Activated CD4-positive, CD25-positive, alpha-beta regulatory T cell treated with anti-CD3 and anti-CD28 coated beads, Interleukin-2, amount 50 U/mL, for 72 hours (primary cell): ENCODE measurements at places on chromosomes 7 and 10.

DNA sequence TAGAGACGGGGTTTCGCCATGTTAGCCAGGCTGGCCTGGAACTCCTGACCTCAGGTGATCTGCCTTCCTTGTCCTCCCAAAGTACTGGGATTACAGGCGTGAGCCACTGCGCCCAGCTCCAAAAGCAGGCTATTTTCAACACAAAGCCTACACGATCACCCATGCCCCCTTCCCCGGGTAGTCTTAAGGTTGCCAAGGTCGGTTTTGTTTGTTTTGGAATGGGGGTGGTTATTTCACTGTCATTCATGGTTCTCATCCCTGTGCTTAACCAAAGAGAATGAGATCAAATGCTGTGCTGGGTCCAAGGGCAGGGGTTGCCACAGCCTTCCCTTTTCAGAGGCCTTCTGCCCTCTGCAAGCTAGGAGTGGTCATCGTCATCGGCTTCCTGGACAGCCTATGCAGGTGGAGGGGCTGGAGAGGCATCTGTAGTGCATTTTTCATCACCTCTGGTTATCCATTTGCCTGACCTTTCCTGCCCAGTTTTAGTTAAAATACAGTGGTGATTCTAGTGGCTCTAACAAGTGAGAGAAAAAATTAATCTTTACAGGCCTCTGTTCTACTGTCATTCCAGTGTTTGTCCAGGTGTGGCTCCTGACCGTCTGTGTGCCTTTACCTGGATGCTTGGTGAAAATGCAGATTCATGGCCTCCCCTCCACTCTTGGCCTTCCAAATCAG, 11.4 kb downstream of the BLVRA start:
- no peak for DNase-seq

- DNase-seq, result no peak
These were observed 38.3 kb downstream of the WAC start for GRCh38 chr10:28571265-28571664.

DNA sequence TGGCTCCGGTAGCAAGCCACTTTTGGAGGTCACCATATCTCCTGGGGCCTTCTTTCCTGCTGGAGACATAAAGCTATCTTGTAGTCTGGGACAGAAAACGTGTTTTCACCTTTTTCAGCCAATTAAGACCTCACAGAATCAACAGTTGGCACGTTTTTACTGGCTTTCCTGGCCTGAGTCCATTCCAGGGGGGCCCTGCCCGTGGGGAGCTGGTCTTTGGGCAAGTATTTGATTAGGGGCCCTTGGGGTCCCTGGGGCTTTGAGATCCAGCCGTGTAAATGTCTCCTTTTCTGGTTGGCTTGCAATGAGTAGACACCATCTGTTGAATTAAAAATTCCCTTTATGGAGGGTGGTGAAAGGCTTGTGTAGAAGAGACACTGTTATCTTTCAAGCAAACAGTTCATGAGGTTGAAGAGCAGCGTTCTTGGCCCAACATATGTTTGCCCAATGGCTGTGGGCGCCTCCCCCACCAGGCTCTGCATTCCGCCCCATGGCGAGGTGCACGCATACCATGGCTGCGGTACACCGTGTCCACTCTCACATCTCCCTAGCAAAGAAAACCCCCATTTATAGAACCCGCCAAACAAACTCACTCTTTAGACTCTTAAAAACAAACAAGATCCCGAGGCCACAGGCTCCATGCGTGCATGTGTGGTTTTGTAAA, 593.2 kb downstream of the LRMDA start:
- DNase-seq, result no peak

- DNase-seq, result no peak
These were observed 1340.9 kb downstream of the XPNPEP1 start for GRCh38 chr10:108582387-108582786.

DNA sequence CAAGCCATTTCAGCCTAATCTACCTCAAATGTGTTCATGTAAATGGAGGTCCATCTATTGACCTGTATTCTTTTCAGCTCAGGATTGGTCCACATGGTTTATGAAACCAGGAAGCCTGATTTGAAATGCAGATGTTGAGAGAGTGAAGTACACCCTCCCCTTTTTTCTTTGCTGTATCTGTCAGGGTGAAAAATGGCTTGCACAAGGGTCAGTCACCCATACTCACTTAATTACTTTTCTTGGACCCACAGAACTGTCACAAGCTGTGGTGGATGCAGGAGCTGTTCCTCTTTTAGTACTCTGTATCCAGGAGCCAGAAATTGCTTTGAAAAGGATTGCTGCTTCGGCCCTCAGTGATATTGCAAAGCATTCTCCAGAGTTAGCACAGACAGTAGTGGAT, 41.2 kb downstream of the SPAG6 start:
- DNase-seq, result no peak

- no peak for DNase-seq
These were observed 38.1 kb downstream of the ADAP1 start for GRCh38 chr7:916291-916941.

DNA sequence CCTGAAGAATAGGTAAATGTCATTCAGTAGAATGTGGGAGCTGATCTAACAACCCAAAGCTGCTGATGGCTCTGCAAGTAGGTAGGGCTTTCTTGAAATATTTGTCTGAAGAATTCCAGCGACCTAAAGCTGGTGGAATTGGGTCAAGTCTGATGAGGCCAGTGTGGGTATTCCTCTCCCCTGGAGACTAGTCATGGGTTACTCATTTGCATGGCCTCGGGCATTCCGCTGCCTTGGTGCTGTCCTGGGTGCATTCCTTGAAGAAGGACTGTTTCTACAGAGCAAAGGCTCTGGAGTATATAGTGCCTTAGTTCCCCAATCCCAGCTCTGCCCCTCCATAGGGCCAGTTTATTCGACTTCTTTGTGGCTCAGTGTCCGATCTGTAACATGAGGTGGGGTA, 19.2 kb downstream of the PDK4 start:
- no peak for DNase-seq

DNA sequence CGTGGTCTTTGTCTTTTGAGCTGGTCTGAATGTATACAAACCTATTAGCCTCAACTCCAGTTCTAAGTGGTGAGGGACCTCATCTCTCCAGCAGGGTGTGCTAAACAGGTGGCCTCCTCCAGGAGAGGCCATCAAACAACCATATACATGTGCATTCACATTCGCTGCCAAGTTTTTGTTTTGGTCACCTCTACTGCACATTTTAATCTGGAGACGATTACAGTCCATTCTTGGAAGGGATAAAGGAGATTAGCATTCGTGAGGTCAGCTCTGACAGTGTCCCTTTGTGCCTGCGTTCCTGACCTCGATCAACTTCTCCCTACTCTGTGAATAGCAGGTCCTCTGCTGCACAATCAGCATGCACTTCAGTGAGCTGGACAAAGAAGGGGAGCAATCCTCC, 60.8 kb downstream of the RHOBTB1 start:
- no peak for DNase-seq

DNA sequence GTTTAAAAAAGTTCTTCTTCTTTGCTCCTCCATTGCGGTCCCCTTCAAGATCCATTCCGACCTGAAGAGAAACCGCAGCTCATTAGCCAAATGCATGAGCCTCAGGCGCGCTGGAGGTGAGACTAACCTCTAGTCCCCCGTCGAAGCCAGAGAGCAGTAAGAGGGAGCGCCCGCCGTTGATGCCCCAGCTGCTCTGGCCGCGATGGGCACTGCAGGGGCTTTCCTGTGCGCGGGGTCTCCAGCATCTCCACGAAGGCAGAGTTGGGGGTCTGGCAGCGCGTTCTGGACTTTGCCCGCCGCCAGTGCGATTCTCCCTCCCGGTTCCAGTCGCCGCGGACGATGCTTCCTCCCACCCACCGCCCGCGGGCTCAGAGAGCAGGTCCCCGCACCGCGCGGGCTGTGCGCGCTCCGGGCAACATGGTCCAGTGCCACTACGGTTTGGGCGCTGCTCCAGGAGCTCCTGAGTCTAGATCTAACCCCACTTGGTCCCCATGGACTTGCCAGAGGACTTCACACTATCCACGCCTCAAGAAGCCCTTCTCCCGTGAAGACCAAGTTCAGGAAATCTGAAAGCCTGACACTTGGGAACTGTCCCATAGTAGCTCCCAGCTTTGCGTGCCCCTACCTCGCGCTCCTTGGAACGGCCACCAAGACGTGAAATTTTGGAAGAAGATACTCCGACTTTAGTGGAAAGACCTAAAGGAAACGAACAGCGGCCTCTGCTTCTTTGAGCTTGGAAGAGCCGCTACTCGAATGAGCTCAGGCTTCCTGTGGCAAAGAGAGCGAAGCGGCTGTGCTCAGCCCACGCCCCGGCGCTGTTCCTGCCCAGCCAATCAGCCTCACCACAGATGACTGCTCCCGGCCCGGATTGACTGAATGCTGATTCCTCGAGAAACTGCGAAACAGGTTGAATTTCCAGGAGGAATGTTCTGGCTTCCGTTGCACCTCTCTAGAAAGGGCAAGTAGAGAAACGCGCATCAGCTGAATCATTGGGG, at the start of gene ABCB1:
TSS of gene ABCB1 (minus strand) at position 755 of the 995 bp plus-strand sequence. CDS start at position 55, 700 bp downstream.
- peak; percentile 31 for DNase-seq

DNA sequence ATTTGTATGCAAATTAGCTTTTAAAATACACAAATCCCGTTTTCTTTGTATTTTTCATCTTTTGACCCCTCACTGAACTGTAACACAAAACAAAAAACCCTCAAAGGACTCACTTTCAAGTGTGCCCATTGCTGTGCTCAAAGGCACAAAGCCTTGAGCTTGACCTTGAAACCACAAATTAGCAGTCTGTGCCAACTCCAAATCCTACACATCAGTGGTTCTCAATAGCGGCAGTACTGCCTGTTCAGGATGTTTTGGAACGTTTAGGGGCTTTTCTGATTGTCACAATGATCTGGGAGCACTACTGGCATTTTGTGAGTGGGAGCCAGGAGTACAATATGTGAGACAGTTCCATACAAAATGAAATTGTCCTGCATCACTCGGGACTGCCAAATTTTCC, 55.5 kb downstream of the KDM7A start:
- DNase-seq, result no peak

DNA sequence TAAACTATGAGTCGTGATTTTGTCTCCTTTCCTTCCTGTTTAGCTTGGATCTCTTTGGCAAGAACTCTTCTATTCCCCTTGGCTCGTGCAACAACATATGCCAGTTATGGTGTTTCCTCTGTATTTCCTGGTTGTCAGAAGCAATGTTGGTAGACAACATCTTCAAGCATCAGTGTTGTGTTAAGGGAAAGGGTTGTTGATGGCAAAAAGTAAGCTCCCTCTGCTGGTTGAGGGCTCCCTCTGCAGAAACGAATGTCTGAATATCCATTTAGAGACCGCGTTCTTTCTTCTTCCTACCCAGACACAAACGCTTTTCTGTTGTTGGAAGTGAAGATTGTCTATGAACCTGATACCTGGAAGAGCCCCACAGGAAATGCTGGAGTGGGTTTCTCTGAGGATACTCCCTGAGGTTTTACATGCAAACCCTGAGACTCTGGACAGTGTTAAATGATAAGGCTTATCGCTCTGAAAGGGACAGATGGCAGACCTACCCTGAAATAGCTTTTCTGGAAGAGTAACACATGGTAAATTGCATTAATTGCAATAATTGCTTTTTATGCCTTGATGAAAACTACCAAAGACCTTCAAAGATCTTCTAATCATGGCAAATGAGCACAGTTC, 23.5 kb upstream of the C1QL3 start:
- no peak for DNase-seq

DNA sequence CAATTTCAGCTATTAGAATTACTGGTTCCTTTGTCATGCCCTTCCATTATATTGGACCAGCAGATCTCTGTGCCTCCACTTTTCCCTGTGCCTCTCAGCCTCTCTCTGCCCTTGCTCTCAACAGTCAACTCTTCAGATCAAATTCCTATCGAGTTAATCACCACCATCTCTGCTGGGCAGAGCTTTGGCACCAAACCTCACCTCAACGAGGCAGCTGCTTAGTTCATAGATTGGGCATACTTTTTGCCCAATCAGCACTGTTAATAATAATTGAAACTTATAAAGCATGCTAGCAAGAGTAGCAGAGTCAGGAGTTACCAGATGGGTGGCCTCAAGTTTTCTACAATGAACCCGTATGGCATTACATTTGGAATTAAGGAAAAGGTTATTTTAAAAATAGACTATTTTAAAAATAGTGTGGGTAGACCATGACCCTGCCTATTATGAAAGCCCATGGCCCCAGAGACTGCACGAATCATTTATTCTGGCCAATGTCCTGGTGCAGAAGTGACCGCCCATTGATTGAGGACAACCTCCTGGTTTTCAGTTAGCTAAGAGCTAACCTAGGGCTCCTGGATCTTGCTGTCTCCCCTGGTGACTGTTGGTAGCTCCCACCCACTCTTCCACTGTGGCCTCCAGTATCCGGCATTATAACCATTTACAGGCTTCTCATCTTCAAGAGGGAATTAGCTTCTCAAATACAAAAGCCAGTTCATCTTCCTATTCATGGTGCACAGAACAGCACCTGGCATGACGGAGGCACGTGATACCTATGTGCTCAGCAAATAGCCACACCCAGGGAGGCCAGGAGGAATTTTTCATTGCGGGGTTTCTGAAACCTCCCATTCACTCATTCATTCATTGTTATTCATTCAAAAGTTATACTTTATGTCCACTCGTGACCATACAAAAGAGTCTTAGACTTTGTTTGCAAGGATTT, 265.4 kb downstream of the INHBA start:
- no peak for DNase-seq

DNA sequence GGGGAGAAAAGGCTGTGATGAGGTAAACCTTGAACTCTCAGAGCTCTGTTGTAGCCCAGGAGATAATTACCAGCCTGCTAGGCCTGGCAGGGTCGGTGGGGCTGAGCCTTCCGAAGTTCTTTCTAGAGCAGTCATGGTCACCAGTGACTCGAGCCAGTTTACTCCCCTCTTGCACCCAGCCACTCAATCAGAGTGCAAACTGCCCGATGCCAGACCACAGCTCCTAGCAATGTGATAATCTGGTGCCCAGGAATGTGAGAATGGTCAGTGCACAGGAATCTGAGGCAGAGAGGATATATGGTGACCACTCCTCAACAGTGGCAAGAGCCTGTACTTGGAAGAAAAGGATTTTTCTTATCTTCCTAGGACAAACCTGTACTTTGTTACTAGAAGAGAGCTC, 46.4 kb upstream of the KMT2E start:
- no peak for DNase-seq

- no peak for DNase-seq
These were observed 155.1 kb upstream of the FAM13C start for GRCh38 chr10:59517341-59517899.

DNA sequence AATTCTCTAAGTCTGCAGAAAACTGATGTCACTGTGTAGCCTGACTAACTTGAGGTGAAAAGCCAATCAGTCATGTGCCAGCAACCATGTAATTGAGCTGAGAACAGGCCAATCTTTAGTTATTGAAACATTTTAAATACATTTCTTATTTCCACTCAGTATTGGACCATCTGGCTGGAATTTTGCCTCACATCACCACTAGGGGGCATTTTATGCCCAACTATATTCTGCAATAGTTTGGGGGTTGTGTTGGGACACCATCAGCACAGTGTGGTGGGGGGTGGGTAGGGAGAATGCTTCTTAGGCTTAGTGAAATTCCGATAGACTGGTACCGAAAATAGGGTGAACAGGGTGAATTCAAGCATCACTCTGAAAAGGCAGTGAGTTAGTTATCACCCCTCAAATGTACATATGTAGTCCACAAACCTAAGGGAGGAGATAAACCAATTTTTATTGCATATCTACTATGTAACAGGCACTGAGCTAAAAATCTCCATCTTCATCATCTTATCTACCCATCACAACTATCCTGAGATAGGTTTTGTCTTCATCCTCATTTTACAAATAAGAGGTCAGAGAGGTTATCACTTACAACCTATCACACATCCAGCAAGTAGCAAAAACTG, 17.8 kb downstream of the NPSR1 start:
- DNase-seq, result no peak

- no peak for DNase-seq
These were observed 144.7 kb downstream of the TRIL start for GRCh38 chr7:28813243-28813962.
